Activated T-helper 1 cell treated with anti-CD3 and anti-CD28 coated beads, Interleukin-12 subunit alpha, Interleukin-12 subunit beta, Interleukin-2, Interleukin-4 antibody, amounts not matched to agents 30 ng/mL and 10 ng/mL and 1 ng/mL, durations not matched to agents 14 hours and 24 hours and 36 hours (primary cell): ENCODE measurements at places on chromosomes 11 and 22. TPM values are rescaled to one million over a fixed set of nuclear protein-coding genes. Genes with fewer than 3 reads are reported as not detected.

Gene MRGPRF
- not detected in 2 replicates for total RNA-seq

Gene NAALADL1
- 11.5 and 12.7 TPM in 2 replicates for total RNA-seq

Gene NCAM1
- total RNA-seq = not detected in 2 replicates

Gene DDI1
- total RNA-seq = not detected in 2 replicates

Gene CD151
- 80.6 and 82.3 TPM in 2 replicates for total RNA-seq

Gene PANX2
- 0.36 and 0.64 TPM in 2 replicates for total RNA-seq

Gene CELF1
- 148 and 155 TPM in 2 replicates for total RNA-seq

Gene NRIP3
- 4.4 and 4.8 TPM in 2 replicates for total RNA-seq

DNA sequence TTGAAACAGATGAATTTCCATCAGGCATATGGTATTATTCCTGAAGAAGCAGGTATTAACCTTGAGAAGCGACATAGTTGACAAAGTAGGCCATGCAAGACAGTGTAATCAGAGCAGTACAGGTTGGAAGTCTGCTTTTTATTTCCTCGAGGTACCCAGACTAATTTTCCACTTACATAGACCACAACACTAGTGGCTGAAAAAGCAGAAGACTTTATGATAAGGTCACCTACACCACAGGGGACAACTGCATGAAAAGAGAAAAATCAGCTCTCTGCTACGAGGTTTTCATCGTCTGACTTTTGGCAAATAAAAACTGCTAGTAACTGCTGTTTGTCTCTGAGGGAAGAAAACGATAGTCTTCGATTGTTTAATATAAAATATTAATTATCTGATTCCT lies 77.5 kb downstream of the CNTN5 start:
- no peaks in the 10 kb centered on the region for H3K27me3 ChIP-seq
- H3K27ac ChIP-seq = no peak overlapping the region

DNA sequence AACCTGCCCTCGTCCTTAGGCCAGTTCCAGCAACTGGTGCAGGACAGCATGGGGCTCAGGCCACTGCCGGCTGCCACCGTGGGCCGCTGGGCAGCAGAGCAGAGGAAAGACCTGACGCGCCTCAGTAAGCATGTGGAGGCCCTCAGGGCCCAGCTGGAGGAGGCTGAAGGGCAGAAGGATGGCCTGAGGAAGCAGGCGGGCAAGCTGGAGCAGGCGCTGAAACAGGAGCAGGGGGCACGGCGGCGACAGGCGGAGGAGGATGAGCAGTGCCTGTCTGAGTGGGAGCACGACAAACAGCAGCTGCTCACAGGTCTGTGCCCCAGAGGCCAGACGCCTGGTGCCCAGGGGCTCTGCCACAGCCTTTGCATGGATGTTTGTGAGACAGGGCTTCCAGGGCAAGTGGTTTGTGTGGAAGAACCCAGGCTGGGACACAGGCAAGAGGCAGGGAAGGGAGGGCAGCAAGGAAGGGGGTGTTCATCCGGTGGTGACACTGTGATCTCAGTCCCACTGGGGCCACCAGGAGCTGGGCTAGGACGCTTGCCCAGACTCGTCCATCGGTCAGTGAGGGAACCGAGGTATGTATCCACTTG lies 13.9 kb downstream of the CCDC157 start:
- no peak for DNase-seq
- H3K4me3 ChIP-seq = no peak overlapping the region
- H3K4me1 ChIP-seq = no peaks in the 10 kb centered on the region
- no peaks in the 10 kb centered on the region for H3K27me3 ChIP-seq
- no peaks in the 10 kb centered on the region for H3K36me3 ChIP-seq
- H3K27ac ChIP-seq = no peak overlapping the region

DNA sequence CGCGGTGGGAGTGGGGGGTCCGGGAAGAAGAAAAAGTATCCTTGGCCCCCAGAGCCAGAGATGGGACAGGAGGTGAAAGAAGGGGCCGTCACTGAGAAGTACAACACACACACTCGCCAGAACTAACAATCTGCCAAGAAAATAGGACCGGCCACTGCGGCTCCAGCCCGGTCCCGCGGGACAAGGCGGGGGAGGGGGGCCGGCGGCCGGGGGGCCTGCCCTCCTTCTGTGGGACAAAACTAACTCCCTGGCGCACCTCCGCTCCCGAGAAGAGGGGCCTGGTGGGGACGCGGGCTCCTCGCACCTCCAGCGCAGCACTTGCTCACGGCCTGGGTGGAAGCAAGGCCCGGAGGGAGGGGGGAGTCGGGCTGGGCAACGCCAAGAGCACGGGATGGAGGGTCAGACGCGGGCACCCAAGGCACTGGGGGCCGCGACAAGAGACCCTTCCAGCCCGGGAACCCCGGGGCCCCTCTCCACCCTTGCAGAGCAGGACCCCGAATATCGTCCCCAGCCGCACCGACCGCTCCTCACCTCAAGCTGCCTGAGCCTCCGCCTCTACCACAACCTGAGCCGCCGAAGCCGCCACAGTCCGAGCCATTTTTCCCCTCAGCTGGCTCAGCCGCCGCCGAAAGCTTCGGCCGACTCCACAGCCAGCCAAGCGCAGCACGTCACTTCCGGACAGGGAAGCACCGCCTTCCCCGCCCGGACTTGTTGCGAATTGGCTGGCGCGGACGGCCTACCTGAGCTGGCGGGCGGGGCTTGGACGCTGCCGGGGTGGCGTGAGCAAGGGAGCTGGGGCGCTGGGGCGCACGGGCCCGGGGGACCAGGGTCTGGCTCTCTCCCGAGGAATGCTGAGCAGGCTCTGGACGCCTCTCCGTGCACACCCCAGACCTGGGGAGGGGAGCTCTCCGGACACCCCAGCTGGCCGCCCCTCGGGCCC lies at the start of gene PIK3C2A:
PIK3C2A (minus strand) TSS at position 670 of the 940 bp plus-strand sequence. CDS start 38,245 bp downstream, outside the sequence.
- H3K4me3 ChIP-seq = peak within 1 kb of the TSS; percentile 98
- no peaks in the 10 kb centered on the region for H3K27me3 ChIP-seq
- H3K4me1 ChIP-seq = peaks cover 35% of the 10 kb centered on the region

DNA sequence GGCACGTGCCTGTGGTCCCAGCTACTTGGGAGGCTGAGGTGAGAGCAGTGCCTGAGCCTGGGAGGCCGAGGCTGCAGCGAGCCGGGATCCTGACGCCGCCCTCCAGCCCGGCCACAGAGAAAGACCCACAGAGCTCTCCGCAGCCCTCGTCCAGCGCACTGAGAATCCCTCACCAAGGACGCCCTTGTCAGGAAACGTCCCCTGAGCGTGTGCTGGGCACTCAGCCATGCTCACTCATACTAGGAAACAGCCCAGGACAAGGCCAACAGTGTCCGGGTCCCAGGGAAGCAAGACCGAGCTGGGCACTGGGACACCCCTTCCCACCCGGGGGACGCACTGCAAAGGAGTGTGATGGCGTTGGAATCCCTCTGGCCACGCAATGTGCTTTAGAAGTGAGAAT lies 14.5 kb downstream of the DEAF1 start:
- H3K27me3 ChIP-seq = no peaks in the 10 kb centered on the region
- peaks cover 39% of the 10 kb centered on the region for H3K36me3 ChIP-seq
- DNase-seq = no peak
- H3K4me3 ChIP-seq = no peak overlapping the region
- no peak overlapping the region for H3K27ac ChIP-seq
- no peaks in the 10 kb centered on the region for H3K4me1 ChIP-seq

- H3K27me3 ChIP-seq = peaks cover 7% of the 10 kb centered on the region
- H3K4me1 ChIP-seq = peaks cover 22% of the 10 kb centered on the region
- no peak overlapping the region for H3K4me3 ChIP-seq
- no peak for DNase-seq
These were observed 3.1 kb downstream of the ACY3 start for GRCh38 chr11:67647471-67647870.

GRCh38 chr11:80862011-80862410 lies 1421.2 kb upstream of the TENM4 start:
- H3K27me3 ChIP-seq = no peaks in the 10 kb centered on the region
- no peaks in the 10 kb centered on the region for H3K4me1 ChIP-seq
- H3K36me3 ChIP-seq = no peaks in the 10 kb centered on the region
- H3K27ac ChIP-seq = no peak overlapping the region
- no peak overlapping the region for H3K4me3 ChIP-seq

DNA sequence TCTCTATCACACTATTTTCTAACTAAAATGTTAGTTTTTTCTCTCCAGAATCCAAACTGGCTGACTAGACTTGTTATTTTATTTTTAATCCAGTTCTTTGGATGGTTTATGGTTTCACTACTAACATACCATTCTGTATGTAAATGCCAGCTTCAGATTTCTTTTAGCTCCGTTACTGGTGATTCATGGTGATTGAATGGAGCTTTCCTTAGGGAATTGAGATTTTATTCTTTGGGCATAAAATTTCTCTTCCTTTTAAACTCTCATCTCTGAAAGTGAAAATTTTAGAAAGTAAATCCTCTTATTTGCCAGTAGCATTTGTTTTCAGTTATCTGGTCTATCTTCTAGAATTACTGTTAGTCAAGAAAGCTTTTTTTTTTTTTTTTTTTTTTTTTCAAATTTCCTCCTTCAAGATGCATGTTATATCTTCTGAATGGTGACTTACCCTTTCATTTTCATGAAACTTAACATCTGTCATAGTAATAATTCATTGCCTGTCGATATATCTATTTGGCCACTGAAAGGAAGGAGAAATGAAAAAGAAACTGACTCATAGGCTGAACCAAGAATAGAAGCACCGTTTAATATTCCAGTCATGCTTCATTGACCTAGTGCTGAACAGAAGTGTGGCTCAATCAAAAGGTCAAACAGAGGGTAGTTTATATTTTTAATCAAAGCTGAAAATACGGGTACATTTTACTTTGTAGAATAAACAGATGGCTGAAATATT lies 6.4 kb downstream of the ENDOD1 start:
- DNase-seq = no peak
- H3K27ac ChIP-seq = peak overlapping the region; percentile 67
- H3K27me3 ChIP-seq = no peaks in the 10 kb centered on the region

DNA sequence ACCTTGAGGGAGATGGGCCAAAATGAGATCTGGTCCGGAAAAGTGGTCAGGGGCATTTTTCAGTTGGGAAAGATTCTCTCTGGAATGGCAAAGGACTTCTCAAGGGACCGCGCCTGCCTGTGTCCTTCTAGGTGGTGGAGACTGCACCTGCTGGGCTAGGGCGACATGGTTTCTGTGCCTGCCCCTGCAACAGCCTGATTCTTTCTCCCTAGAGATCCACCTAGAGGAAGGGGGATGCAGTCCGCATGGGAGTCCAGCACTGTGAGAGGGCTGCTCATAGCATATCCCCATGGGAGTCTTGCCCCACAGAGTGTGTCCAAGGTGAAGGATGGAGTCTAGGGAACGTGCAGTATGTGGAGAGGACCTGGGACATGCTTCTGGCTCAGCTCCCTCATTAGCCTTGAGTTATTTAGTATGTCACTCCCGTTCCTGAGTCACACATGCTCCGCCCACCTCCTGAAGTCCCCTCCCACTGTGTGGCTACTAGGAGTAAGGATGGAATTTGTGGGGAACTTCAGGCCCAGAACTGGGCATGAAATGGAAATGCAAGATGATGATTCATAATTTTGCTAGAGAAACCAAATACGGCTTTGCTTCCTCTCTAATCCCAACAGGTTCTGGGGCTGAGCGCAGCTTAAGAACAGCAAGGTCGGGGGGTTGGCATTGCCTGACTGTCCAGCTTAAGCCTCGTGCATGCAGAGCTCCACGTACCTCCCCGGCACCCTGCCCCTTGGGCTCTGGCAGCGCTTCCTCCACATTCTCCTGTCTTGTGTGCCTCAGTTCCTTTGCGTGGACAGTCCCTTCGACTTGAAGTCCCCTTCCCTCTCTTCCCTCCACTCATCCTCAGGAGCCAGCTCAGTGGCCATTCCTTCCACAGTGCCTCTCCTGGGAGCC lies 35.0 kb downstream of the GRIK4 start:
- DNase-seq = no peak
- H3K36me3 ChIP-seq = no peaks in the 10 kb centered on the region
- H3K4me3 ChIP-seq = no peak overlapping the region

- no peaks in the 10 kb centered on the region for H3K27me3 ChIP-seq
- no peak overlapping the region for H3K27ac ChIP-seq
- H3K4me3 ChIP-seq = no peak overlapping the region
- H3K4me1 ChIP-seq = no peaks in the 10 kb centered on the region
These were observed 561.1 kb downstream of the TBC1D22A start for GRCh38 chr22:47323518-47323917.

GRCh38 chr11:15816260-15816871 lies 540.0 kb downstream of the SOX6 start:
- peaks cover 15% of the 10 kb centered on the region for H3K4me1 ChIP-seq
- no peak for DNase-seq
- peak overlapping the region; percentile 47 for H3K27ac ChIP-seq
- H3K4me3 ChIP-seq = no peak overlapping the region

DNA sequence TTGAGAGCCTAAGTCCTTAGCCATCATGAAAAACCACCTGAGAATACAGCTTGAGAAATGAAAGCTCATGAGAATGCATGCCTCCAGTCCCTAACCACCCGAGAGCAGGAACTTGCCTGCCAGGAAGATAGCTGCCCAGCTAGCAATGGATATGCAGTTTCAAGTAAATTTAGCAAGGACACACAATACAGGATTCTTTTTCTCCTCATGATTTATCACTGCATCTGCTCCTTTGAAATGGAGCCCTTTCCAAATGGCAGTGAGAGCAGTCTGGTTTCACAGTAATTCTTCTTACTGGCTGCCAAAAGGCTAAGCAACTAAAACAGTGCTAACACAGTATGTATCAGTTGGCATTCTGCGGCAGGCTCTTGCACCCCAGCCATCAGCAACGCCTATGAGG lies 109.9 kb downstream of the MICAL3 start:
- no peaks in the 10 kb centered on the region for H3K4me1 ChIP-seq
- no peak overlapping the region for H3K27ac ChIP-seq
- no peaks in the 10 kb centered on the region for H3K27me3 ChIP-seq
- no peak overlapping the region for H3K4me3 ChIP-seq
- DNase-seq = no peak
- H3K36me3 ChIP-seq = no peaks in the 10 kb centered on the region

- no peaks in the 10 kb centered on the region for H3K36me3 ChIP-seq
- DNase-seq = no peak
- no peak overlapping the region for H3K27ac ChIP-seq
- H3K4me3 ChIP-seq = no peak overlapping the region
These were observed 109.1 kb upstream of the LMO1 start for GRCh38 chr11:8372641-8373381.

GRCh38 chr11:9130297-9130696 lies 38.9 kb upstream of the SCUBE2 start:
- H3K4me1 ChIP-seq = peaks cover 15% of the 10 kb centered on the region
- peaks cover 5% of the 10 kb centered on the region for H3K36me3 ChIP-seq
- H3K4me3 ChIP-seq = no peak overlapping the region
- no peak overlapping the region for H3K27ac ChIP-seq
- no peaks in the 10 kb centered on the region for H3K27me3 ChIP-seq
- no peak for DNase-seq
